Central memory CD4-positive, alpha-beta T cell (primary cell): ENCODE measurements at places on chromosomes 3 and 15.

GRCh38 chr3:113590983-113591382 lies 58.6 kb downstream of the SIDT1 start:
- no peak for DNase-seq

DNA sequence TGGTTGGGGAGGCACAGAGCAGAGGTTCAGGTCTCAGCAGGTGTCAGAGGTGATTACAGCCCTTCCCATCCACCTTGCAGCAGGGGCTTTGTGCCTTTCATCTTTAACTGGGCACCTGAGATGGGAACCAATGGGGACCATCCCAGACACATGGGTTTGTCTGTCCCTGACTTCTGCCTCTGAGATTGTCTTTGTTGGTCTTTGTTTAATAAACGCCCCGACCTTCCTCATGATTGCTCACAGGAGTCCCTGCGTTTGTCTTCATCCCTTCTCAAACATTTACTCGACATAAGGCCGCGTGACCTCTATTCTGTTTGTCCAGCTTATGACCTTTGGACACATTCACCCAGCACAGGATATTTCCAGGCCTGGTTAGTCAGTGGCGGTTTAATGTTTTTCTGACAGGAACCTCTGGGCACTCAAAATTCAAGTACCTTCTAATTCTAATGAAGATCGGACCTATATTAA lies 5.9 kb downstream of the ZSCAN2 start:
- no peak for DNase-seq

GRCh38 chr3:174202116-174202515 lies 657.0 kb upstream of the NAALADL2 start:
- no peak for DNase-seq

DNA sequence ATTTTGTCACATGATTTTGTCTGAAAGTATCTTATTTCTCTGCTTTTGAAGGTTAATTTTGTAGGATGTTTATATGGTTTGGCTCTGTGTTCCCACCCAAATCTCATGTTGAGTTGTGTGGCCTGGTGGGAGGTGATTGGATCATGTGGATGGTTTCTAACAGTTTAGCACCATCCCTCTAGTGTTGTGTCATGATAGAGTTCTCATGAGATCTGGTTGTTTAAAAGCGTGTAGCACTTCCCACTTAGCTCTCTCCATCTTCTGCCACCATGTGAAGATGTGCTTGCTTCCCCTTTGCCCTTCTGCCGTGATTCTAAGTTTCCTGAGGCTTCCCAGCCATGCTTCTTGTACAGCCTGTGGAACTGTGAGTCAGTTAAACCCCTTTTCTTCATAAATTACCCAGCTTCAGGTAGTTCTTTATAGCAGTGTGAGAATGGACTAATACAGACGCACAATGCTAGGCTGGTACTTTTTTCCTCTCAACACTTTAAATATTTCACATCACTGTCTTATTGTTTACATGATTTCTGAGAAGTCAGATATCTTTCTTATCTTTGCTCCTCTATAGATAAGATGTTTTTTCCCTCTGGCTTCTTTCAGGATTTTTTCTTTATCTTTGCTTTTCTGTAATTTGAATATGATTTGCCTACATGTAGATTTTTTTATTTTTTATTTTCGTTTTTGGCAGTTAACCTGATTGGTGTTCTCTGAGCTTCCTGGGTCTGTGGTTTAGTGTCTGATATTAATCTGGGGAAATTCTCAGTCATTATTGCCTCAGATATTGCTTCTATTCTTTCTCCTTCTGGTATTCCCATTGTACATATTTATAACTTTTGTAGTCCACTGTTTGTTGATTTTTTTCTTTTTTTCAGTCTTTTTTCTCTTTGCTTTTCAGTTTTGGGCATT lies 22.2 kb downstream of the BTD start:
- DNase-seq, result peak; percentile 56

GRCh38 chr15:90201130-90201943 lies at the start of gene SEMA4B:
Gene SEMA4B (plus strand): TSS chr15:90201330. CDS start chr15:90201579, 249 bp downstream.
- peak; percentile 70 for DNase-seq

GRCh38 chr3:118760585-118761290 lies 273.9 kb downstream of the IGSF11 start:
- no peak for DNase-seq

GRCh38 chr3:171363202-171363601 lies 97.0 kb downstream of the TNIK start:
- DNase-seq, result no peak

GRCh38 chr3:31945738-31946052 lies 35.4 kb downstream of the OSBPL10 start:
- DNase-seq, result no peak

- DNase-seq, result no peak
These were observed 62.6 kb upstream of the SLC2A2 start for GRCh38 chr3:171088964-171089754.

- no peak for DNase-seq
These were observed 33.9 kb downstream of the RARB start for GRCh38 chr3:25461946-25462345.

GRCh38 chr3:57699591-57699990 lies 6.7 kb upstream of the DENND6A start:
- no peak for DNase-seq

GRCh38 chr15:78992416-78993256 lies 47.8 kb upstream of the CTSH start:
- DNase-seq, result no peak

DNA sequence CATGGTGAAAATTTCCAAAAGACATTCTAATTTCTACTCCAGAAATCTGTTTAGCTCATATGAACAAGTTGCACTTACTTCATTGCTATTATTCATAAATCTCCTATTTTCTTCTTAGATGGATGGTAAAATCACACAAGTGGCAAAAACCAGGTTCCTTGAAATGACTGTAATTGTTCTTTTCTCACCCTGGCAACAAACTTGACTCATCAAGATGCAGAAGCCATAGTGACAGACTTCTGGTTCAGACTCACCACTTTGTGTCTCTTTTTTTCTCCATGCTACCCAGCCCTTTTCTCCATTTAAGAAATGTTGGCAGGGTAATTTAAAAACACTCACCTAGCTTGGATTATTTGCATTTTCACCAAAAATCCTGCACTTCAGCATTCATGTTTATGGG lies 82.1 kb downstream of the LRRC28 start:
- DNase-seq, result no peak

- no peak for DNase-seq
These were observed 131.3 kb upstream of the KCNMB2 start for GRCh38 chr3:178404961-178405360.

GRCh38 chr3:71673486-71673885 lies 51.7 kb downstream of the EIF4E3 start:
- no peak for DNase-seq

DNA sequence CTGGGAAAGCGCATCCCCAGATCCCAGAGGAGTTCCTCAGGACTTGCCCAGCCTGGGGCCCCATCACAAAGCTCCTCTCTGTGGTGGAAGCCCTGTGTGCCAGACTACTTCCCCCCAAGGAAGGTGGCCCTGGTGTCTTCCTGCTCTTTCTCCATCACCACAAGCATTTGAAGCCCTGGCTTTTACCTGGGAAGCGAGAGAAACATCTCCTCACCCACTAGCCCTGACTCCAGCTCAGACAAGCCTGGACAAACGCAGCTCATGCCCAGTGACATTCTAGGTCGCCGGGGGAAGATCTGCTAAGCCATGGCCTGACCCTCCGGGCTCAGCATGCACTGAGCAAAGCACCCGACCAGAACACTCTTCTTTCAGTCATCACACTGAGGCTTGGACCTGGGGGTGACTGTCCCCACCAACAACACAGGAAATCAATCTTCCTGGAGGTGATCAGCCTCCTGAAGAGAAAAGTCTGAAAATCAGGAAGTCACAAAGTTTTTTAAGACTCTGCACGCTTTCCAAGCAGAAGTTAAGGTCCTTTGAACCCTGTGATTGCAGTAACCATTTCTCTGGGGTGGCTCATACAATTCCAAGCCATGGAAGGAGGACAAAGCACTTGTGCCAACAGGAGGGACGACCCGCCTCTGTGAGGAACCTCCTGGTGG lies 40.8 kb downstream of the KLHL25 start:
- no peak for DNase-seq

DNA sequence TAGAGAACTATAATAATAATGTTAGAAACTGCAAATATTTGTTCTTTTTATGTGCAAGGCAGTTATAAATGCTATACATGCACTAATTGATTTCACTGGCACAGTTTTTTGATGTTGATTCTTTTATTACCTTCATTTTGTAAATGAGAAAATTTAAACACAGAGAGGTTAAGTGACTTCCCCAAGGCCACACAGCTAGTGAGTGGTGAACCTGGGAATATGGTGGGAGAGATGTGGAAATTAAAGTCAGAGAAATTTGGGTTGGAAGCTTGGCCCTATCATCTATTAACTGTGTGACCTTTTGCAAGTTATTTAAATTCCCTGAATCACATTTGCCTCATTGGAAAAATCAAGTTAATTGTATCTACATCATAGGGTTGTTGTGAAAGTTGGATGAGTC lies 39.6 kb upstream of the AKAP13 start:
- DNase-seq, result no peak

GRCh38 chr3:183386651-183387050 lies 41.8 kb downstream of the MCF2L2 start:
- DNase-seq, result no peak

GRCh38 chr3:169405076-169405475 lies 258.4 kb downstream of the MECOM start:
- no peak for DNase-seq

- no peak for DNase-seq
These were observed 194.8 kb downstream of the CLSTN2 start for GRCh38 chr3:140129768-140130284.

DNA sequence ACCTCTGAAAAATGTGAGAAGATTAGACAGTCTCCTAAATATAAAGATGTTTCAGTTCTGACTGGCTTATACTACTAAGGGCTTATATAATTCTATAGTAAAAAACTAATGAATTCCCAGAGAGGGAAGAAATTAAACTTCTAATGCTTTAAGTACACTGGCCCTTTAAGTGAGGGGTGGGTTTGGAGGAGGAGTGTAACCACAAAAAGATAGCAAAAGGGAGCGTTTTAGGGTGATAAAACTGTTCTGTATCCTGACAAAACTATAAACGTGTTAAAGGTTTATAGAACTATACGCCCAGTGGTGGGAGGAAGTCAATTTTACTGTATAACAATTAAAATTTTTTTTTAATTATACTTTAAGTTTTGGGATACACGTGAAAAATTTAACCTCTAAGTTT lies 45.8 kb downstream of the CEP152 start:
- no peak for DNase-seq

DNA sequence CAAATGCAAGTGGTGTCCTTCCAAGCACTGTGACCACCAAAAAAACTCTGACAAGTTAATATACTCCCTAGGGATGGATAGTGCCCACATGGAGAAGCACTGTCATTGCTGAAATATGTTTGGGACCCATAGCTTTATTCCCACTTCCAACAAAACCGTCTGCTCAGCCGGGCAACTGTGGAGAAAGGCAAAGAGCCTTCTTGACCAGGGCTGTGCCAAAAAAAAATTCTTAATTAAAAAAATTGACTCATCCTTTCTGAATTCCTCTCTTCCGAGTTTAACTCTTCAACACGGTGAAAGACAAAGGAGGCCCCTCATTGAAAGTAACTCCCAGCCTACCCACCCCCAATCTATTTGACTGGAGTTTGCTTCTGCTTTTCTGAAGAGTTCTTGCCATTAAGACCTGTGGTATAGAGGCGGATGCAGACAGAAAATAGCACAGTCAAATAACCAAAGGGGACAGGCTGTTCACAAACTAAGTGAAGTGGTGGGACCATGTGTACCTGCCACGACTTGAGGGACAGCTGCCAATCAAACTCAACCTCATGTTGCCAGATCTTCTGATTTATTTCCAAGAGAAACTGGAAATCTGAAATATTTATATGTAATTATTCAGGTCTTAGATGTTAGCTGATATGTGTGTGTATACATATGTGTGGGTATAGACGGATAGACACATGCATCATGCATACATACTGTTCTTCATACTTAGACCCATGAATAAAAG lies 135.4 kb upstream of the PFN2 start:
- DNase-seq, result no peak

GRCh38 chr3:171156401-171157010 lies 130.0 kb upstream of the SLC2A2 start:
- DNase-seq, result no peak

DNA sequence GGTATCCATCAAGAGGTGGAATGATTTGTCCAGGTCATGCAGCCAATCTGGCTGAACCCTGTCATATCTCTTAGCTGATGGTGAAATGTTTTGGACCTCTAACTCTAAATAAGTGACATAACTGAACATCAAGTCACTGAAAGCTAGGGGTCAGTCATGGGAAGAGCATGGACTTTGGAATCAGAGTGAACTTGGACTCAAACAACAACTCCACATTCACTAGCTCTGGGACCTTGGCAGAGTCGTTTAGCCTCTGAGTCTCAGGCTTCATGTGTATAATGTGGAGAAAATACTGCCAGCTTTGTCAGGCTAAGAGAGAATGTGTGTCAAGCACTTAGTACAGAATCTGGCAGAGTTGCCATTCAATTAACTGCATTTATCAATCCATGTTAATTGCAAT lies 557.8 kb upstream of the CFAP20DC start:
- no peak for DNase-seq

DNA sequence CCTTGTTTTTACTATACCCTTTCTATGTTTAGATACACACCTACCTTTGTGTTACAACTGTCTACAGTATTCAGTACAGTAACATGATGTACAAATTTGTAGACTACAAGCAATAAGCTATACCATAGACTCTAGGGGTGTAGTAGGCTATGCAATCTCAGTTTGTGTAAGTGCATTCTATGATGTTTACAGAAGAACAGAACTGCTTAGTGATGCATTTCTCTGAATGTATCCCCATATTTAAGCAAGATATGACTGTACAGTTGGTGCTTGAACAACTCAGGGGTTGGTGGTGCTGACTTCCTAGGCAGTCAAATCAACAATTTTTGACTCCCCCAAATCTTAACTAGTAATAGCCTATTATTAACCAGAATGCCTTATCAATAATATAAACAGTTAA lies 467.1 kb upstream of the TGFBR2 start:
- DNase-seq, result no peak

- no peak for DNase-seq
These were observed 552.2 kb upstream of the SUCLG2 start for GRCh38 chr3:68206524-68207117.

- DNase-seq, result no peak
These were observed 8.8 kb downstream of the MAP2K5 start for GRCh38 chr15:67551207-67551743.

DNA sequence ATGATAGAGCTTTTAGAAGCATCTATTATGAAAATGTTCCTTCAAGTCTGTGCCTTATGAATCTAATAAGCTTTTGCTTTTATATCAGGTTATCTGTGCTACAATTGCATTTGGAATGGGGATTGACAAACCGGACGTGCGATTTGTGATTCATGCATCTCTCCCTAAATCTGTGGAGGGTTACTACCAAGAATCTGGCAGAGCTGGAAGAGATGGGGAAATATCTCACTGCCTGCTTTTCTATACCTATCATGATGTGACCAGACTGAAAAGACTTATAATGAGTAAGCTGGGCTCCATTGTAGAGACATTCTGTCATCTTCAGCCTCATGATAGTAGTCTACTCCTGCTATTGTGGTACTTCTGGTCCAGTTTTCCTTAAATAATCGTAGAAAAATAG lies 73.4 kb downstream of the BLM start:
- no peak for DNase-seq

GRCh38 chr3:80870476-80871041 lies 890.9 kb downstream of the GBE1 start:
- no peak for DNase-seq
